HFFc6 (cell line): ENCODE measurements at places on chromosomes 2 and 18.

DNA sequence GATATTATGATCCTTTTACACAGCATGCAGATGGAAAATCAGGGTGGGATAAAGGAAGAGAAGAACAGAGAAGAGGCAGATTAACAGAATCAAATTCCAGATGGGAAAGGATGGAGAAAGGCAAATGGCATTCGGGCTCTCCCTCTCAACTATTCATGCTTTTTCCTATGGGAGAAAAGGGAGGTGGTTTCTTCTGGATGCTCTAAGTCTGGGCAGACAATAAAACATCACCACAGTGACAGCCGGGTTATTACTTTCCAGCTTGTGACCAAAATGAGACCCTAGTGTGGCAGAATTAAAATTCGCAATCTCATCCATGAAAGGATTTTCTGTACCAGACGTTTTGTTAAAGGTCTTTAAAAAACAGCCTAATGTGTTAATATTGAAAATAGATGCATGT lies 440.7 kb downstream of the RND3 start:
- DNase-seq = no peak

GRCh38 chr2:197628043-197628500 lies 47.3 kb downstream of the RFTN2 start:
- no peak for DNase-seq

DNA sequence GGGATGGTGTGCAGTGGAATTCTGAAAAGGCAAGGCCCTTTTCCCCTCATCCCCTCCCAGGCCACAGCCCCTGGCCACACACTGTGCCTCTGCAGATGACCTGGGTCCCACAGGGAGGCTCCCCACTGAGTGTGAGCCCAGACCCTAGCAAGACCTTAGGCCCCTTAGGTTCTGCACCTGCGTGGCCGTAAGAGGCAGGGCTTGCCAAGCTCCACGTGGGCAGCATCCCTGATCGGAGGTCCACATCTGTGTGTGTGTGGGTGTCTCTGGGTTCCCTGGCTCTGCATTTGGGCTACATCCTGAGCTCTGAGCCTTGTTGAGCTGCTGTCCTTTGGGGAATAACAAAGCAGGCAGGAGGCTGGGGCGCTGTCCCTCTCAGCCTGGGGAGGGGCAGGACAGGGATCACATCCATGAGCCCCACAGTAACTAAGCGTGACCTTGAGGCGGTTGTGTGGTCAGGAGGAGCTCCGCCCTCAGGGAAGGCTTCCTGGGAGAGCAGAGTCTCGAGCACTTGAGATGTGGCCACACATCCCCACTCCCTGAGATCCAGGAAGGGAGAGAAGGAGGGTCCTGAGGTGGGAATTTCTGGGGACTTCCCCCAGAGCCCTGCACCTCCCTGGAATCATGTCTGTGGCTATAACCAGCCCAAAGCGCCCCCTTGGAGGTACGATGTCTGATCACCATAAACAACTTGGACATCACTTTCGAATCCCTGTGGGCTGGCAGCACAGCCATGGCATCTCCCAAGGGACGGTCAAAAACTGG lies 84.8 kb downstream of the STPG4 start:
- DNase-seq = peak; percentile 37

- no peak for DNase-seq
Observed at GRCh38 chr2:17051538-17051937, 385.9 kb upstream of the CYRIA start.

GRCh38 chr18:55415258-55415871 lies 172.6 kb downstream of the TCF4 start:
- DNase-seq = peak; percentile 66

DNA sequence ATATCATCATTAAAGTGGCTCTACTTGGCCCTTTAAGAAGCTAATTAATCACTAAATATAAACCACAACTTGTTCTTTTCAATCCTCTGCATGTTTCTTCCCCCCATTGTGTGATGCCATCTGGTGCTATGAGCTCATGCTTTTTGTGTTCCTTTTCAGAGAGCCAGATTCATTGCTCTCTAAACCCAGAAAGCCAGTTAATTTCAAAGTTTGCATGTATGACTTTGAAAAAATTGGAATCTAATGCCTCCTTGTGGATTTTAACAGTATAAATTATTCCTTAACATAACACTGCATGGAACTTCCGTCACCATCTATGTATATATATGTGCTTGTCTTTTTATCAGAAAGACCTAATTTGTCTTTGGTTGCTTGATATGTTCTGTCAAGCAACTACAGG lies 31.1 kb downstream of the TMEM178A start:
- peak; percentile 59 for DNase-seq

DNA sequence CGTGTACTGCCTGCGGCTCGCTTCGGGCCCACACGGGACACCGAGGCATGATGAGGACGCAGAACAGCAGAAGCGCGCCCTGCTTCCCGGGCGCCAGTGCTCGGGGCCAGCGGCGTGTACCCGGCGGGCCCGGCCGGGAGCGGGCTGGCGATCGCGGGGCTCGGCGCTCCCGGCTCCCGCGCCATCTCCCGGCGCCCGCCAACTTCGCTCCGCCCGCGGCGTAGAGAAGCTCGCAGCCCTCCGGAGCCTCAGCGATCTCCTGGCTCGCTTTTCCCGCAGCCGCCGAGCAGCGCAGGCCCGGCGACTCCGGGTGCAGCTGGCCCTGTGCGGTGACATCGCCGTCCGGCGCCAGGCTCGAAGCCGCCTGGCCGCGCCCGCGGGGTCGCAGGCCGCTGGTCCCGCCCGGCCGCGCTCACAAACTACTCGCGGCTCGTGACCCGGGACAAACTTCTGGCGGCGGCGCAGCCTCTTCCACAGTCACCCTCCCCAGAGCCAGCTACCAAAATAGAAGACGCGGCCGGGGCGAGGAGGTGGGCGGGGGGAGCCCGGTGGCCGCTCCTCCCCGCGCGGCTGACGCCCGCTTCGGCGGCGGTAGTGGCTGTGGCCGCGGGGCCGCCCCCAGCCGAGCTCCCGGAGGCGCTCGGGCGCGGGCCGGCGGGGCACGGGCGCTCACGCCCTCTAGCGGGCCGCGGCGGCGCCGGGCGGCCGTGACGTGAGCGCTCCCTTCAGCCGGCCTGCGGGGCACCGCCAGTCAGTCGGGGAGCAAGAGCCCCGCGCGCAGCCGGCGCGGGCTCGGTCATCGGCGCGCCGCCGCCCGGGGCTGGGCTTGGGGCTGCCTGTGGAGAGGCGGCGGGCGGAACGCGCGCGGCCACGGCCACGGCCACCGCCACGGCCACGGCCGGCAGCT lies at the start of gene PTPRM:
PTPRM (plus strand) TSS at position 750 of the 907 bp plus-strand sequence. CDS start 503 bp downstream, outside the sequence.
- peak; percentile 64 for DNase-seq
